ENCODE measurements at places on chromosomes 11 and 22. TPM values are rescaled to one million over a fixed set of nuclear protein-coding genes. Genes with fewer than 3 reads are reported as not detected.

OR5J2 gene
- total RNA-seq: not detected

CRYBB3 gene
- not detected for total RNA-seq

DNA sequence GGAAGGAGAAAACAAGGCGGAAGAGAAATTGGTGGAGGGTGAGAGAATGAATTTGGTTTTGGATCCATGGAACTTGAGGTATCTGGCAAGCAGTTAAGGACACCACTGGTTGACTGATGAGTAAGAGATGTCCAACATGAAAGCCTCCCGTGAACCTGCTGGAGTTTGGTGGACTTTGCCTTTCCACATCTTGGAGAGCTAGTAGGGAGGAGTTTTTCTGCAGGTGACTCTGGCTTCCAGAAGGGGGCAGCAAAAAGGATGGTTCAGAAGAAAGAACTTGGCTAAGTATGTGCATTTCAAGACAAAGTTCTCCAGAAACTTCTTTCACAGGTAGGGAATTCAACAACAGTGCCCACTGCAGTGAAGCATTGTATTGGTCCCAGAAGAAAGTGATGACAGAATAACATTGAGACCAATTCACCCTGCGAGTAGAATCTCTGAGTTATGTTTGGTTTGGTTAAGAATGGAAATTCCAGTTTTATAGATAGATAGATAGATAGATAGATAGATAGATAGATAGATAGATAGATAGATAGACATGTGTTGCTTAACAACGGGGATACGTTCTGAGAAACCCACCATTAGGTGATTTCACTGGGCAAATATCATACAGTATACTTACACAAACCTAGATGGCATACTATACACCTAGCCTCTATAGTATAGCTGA lies 28.5 kb downstream of the DCDC1 start:
- H3K36me3 ChIP-seq: no peaks in the 10 kb centered on the region
- no peak overlapping the region for H3K27ac ChIP-seq
- no peak overlapping the region for H3K4me3 ChIP-seq
- peak; percentile 45 for DNase-seq
- H3K4me1 ChIP-seq: no peaks in the 10 kb centered on the region

DNA sequence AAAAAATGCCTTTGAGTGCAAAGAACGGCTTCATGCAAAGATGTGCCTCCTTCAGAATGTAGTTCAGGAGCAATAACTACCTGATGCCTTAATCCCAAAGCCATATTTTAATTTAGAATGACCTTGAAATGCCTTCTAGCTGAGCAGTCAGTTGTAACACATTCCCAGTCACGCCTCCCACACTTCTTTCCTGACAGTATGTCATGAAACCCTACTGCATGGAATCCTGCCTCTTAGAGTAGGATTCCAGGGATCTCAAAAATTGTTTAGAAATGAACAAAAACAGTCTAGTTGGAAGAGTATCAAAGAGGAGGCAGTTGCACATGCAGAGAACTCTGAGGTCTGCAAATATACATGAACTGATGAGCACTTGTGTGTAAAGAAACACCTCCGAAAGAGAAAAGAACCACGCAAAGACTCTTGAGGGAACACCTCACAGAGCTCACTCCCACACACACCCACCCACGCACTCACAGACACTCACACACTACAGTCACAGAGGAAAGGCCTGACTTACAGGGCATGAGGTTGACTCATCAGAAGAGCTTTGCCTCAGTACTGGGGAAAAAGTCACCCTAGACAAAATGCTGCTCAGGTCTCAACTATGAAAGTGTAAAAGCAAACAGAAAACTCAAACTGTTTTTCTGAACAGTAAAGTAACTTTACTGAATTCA lies 77.4 kb downstream of the GGTLC2 start:
- H3K36me3 ChIP-seq: no peaks in the 10 kb centered on the region
- H3K4me3 ChIP-seq: no peak overlapping the region
- no peak for DNase-seq
- H3K27me3 ChIP-seq: peaks cover 18% of the 10 kb centered on the region
